ENCODE measurements at places on chromosomes 2 and 18.

DNA sequence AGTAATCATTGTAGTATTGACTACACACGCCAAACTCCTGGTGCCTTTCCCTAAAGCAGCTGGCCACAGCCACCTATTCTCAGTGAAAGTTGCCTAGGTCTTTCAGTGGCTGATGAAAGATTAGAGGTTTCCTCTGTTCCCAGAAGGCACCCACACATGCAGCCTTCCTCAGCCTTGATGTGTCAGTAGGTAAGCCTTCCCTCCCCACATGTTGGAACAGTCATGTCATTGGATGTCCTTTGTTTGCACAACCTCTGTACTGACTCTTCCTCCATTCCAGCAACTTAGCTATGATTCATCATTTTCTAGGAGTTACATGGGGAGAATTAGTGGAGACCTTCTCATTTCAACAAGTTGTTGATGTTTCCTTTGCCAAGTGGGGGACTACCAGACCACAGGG lies 630.8 kb upstream of the SLC39A10 start:
- no peak for DNase-seq

- DNase-seq = no peak
Measured at GRCh38 chr2:51994123-51994763, 962.3 kb upstream of the NRXN1 start.

- no peak for DNase-seq
Measured at GRCh38 chr2:147450661-147451510, 393.9 kb upstream of the ACVR2A start.

DNA sequence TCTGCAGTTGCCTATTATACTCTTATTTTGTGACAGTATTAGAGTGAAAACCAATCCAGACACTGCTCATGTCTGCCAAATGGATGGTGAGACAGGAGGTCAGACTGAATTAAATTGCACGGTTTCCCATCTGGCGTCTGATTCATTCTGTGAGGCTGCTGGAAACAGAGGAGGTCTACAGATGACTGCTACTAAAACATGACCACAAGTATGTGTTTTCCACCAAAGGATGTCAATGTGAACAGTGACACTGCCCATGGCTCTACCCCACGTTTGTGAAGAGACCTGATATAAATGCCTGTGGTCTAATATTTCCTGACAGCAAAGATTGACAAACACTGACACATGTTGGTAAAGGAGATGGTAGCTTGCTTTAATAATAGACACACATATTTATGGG lies 104.3 kb upstream of the ST6GAL2 start:
- DNase-seq = peak; percentile 86

DNA sequence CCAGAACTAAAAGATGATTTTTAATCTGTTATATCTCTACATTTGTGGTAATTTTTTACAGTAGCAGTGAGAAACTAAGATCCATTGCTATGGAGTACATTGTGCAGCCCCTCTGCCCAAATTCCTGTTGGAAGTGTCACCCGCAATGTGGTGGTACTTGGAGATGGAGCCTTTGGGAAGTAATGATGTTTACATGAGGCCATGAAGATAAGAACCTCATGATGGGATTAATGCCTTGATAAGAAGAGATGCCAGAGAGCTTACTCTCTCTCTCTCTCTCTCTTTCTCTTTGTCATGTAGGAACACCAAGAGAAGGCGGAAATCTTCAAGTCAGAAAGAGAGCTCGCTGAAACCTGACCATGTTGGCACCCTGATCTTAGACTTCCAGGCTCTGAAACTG lies 535.4 kb downstream of the PID1 start:
- DNase-seq = no peak

DNA sequence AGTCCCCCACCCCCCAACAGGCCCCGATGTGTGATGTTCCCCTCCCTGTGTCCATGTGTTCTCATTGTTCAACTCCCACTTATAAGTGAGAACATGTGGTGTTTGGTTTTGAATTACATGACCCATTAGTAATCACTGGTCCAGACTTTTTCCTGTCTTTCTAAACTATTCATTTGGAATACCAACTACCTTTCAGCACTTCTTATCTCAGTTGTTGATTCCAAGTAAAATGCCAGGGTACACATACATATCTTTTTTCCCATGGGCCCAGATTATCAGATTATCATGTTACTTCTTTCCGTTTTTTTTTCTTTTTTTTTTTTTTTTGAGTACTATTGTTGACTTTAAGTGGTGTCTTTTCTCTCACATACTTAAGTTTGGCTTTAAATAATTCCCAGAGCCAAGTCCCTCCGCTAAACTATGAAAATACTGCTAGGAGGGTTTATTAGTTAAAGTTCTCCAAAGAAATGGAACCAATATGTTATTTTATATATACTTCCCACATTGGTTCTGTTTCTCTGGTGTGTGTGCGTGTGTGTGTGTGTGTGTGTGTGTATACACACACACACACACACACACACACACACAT lies 389.3 kb downstream of the IRS1 start:
- no peak for DNase-seq

- no peak for DNase-seq
Measured at GRCh38 chr2:181762000-181762399, 81.7 kb upstream of the NEUROD1 start.

GRCh38 chr2:61759718-61760117 lies 94.1 kb downstream of the FAM161A start:
- DNase-seq = peak; percentile 62

GRCh38 chr18:3872641-3873040 lies 422.7 kb downstream of the TGIF1 start:
- DNase-seq = no peak

- no peak for DNase-seq
Measured at GRCh38 chr18:30862900-30863299, 179.6 kb downstream of the DSC3 start.

GRCh38 chr2:111698743-111699554 lies 185.0 kb downstream of the ANAPC1 start:
- peak; percentile 96 for DNase-seq

- DNase-seq = peak; percentile 93
Measured at GRCh38 chr18:77081390-77081778, 51.2 kb downstream of the MBP start.

DNA sequence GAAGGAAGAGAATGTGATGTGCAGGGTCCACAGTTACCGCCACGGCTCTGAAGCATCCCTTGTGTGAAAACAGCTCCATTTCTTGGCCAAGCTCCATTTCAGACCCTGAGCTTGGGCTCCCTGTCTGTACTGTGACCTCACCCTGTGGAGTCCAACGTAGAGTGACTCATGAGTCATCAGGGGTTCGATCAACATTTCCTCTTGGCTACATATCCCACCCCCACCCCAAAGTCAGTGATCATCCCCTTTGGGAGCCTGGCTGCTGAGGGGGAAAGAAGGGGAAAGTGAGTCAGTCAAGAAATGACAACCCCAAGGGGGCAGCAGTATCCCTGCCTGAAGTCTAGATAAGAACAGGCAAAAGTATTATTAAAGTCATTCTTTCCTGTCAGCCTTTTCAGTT lies 62.2 kb downstream of the PAPOLG start:
- DNase-seq = no peak

- DNase-seq = no peak
Measured at GRCh38 chr2:194332799-194333490, 1324.1 kb upstream of the SLC39A10 start.

- no peak for DNase-seq
Measured at GRCh38 chr18:35514752-35515459, 17.1 kb upstream of the INO80C start.

DNA sequence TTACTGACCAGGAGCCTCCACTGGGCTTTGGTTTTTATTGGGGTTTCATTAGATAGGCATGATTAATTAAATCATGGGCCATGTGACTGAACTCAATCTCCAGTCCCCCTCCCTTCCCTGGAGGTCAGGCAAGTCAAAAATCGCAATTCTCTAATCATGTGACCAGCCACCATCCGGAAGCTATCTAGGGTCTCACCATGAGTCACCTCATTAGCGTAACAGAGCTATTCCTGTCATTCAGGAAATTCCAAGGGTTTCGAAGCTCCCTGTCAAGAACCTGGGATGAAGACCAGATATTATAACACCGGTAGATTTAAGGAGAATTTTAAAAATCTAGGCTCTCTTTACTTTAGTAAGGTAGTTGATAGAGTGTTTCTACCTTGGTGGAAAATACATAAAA lies 180.3 kb upstream of the TCF4 start:
- DNase-seq = no peak

- no peak for DNase-seq
Measured at GRCh38 chr2:146189541-146189940, 1655.3 kb upstream of the ACVR2A start.

GRCh38 chr2:234911271-234911670 lies 40.5 kb upstream of the SH3BP4 start:
- DNase-seq = peak; percentile 10

DNA sequence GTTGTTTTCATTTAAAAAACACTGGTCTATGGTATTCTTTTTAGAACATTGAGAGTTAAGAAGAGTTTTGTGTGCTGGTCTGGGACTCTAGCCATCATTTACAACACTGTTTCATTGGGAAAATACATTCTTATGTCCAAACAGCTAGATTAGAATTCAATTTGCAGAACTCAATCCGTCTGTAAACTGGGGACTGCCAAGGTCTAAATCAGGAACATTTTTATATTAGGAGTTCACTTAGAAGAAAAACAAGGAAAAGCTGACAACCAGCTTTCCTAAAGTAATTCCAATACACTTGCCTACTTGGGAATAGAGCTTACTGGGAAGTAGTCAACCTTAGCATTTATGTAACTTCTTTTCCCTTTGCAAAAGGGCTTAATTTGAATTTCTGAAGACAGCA lies 91.5 kb upstream of the RNF152 start:
- no peak for DNase-seq

DNA sequence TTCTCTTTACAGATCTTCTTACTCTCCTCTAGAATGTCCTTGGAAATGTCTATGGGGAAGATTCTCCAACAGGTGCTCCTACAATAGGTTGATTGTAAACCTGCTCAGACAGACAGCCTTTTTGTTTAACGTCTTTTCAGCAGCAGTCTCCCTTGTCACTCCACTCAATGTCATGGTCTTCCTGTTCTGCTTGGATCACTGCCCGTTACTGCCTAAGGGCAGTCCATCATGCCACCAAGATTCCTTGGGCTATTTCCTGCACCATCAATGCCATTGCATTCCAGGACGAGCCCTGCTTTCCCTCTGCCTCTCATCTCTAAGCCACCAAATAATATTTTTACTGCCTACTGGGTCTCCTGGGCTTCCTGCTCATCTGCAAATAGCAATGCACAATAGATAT lies 97.4 kb upstream of the GALNT5 start:
- no peak for DNase-seq

- peak; percentile 49 for DNase-seq
Measured at GRCh38 chr2:188524519-188525113, 232.9 kb downstream of the GULP1 start.

DNA sequence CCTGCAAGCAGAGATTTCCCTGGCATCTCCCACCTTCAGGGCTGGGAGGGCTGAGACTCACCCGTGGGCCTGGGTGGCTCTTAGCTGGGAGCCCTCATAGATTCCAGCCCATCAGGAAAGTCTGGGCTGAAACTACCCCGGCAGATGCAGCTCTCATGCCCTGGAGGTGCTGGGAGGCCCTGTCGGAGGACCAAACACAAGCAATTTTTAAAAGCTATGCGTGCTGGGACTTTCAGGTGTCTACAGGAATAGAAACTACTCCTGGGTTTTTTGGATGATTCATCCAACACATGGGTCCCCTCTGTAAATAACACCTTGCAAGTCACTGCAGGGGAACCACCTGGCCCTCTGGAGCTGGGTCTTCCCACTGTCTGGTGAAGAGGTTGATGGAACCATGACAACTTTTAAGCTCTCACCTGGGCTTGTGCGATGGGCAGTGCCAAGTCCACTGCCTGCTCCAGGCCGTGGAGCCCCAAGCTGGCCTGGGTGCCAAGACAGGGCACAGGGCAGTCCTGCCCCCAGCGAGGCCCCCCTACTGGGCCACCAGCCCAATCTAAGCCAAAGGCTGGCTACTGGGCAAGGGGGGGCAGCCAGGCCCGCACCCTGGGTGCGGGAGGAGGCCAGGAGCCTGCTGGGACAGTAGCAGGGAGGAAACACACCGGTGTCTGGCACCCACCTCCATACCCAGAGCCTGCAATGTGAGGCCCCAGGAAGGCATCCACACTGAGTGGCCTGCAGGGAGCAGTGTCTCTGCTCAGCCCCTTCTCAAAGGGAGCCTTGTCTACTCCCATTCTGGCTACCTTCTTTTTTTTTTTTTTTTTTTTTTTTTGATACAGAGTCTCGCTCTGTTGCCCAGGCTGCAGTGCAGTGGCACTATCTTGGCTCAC lies 1.1 kb upstream of the GPR55 start:
- no peak for DNase-seq

DNA sequence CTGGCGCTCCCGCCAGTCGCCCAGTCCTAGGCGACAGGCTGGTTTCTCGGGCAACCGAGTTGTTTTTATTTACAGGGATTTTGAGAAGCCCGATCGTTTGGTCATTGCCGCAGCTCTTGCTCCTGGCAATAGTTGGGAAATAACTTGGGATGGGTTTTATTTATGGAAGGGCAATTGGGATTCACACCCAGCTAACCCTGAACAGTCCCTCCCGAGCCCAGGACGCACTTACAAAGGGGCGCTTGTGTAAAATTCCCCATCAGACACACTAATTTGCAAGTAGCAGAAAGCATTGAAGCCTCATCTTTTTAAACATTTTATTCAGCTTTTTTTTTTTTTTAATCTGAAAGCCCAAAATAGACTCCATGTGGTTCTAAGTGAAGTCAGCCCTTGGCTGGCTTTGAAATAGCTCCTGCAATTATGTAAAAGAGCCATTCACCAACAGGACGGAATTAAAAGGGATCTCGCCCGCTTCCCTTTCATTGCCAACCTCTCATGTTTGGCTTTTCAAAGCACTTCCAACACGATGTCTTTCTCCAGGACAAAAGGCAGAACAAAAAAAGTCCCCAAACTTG lies 3.6 kb upstream of the GBX2 start:
- DNase-seq = no peak

GRCh38 chr2:194925742-194926141 lies 731.3 kb upstream of the SLC39A10 start:
- DNase-seq = no peak

DNA sequence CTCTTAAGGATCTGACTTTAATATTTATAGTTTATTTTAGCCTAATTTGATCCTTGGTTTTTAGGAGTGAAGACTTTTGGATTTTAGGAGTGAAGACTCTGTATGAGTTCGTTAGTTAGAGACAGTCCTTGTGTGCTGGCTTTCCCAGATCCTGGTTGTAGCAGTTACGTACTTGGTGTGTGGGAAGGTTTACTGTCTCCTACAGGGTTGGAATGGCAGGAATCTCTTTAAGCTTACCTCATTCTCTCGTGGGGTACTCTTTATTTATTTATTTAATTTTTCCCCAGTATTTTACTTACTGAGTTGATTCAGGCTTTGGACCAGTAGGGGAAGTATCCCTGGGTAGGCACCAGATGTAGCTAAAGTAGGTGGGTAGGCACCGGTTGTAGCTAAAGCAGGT lies 1.8 kb upstream of the CXCR2 start:
- DNase-seq = no peak

DNA sequence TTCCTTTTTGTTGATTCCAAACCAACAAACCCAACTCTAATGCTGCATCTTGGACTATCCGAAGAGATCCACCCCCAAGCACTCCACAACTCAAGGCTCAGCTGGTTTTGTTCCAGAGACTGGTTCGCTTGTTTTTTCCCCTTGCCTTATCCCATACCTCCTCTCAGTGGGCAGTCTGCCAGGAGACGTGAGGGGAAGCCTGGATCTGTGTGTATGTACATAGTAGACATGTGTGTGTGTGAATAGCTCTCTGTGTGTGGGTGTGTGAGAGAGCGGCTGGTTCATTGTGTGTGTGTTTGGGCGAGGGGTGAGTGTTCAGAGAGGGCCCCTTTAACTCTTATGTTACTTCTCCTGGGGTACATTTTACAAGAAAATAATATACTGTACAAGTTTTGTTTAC lies 94.4 kb downstream of the NRP2 start:
- DNase-seq = no peak

All from fibroblast of skin of left biceps (primary cell).